Gastrocnemius medialis (tissue), 4 donors: ENCODE measurements at places on chromosomes 4 and X.

DNA sequence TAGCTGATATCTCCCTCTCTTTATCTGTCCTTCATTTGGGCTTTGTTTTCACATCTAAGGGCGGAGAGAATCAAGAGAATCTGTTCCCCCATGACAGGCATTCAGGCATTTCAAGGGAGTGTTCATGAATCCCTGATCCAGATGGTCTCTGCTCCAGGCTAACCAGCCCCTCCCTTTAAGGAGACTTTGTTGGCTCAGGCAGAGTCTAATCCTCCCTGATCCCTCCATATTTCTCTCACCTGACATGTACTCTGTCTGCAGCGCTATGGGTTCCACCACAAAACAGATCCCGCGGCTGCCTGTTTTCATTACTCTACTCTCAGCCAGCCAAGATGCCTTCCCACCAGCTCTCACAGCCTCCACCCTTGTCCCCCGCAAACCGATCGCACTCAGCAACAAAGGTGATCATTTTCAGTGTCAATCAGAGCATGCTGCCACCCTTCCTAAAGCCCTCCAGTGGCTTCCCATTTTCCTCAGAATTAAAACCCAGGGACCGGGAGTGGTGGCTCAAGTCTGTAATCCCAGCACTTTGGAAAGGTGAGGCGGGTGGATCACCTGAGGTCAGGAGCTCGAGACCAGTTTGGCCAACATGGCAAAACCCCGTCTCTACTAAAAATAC is 30.3 kb upstream of the SLC2A9 start:
- no peak for DNase-seq

DNA sequence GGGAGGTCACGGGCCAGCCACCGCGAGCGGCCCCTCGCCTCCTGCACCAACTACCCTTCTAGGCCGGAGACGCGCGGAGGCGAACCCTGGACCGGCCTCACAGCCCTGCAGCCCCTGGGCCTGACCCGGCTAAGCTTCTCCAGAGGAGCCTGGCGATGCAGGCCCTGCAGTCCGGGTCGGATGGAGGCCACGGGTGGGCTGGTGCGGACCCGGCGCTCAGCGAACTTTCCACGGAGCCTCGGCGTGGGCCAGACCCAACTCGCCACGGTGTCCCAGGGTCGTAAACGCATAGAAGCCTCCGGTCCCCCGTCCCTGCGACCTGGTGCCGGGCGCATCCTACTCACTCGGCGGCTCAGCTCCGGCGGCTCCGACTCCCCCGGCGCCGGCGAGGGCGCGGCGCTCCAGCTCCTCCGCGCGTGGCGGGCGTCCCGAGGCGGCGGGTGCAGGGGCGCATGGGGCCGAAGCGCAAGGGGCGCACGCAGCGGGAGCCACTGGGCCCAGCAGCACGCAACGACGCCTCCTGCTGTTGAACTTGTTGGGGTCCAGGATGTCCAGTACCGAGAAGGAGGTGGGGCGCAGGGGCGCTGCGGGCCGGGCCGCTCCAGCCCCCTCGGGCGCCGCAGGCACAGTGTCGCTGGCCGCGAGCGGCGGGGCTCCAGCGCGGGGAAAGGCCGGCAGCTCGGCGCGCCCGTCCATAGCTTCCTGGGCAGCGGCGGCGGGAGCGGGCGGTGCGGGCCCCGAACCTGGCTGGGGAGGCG is 427 bp downstream of the NKX1-1 start:
- no peak for DNase-seq

GRCh38 chr4:53234669-53235068 is 131.2 kb downstream of the SCFD2 start:
- DNase-seq: no peak

- no peak for DNase-seq
These were observed 225.2 kb upstream of the PGRMC2 start for GRCh38 chr4:128512767-128513322.

DNA sequence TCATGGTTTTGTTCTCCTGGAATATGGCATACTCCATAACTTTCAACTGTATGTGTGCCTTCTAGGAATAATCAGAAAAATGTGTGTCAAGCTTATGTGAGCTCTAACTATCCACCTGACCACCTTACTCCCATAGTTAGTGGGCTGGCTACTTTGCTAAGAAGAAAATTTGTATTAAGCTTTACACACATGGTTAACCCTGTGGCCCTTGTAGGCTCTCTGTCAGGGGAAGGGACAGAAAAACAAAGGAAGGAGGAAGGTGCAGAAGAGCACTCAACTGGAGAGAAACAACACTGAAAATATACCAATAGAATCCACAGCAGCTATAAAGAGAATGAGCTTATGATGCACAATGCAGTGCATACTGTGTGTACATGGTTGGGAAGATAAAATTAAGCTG is 84.6 kb downstream of the PPP3CA start:
- DNase-seq: no peak

GRCh38 chrX:53685711-53686110 is 808 bp downstream of the HUWE1 start:
- DNase-seq: no peak

DNA sequence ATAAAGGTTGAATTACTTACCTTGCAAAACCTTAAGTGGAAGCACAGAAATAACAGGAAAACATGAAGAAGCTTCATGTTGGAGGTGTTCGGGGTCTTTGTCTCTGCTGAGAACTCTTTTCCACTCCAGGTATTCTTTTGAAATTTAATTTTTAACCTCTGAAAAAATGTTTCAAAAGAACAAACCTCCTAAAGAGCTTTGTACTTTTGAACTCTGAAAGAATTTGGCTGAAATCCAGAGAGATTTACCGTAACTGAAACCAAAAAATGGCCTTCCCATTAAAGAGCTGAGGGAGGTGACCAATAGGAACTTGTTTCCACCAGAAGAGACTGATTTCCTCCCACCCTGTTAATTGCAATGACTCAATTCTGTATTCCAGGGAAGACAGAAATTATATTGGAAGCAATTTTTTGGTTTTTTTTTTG is at the start of gene CFI:
Gene CFI, minus strand, starts transcription at position 105 of the 425 bp plus-strand sequence. Its CDS starts 28 bp downstream, at position 77.
- DNase-seq: no peak

DNA sequence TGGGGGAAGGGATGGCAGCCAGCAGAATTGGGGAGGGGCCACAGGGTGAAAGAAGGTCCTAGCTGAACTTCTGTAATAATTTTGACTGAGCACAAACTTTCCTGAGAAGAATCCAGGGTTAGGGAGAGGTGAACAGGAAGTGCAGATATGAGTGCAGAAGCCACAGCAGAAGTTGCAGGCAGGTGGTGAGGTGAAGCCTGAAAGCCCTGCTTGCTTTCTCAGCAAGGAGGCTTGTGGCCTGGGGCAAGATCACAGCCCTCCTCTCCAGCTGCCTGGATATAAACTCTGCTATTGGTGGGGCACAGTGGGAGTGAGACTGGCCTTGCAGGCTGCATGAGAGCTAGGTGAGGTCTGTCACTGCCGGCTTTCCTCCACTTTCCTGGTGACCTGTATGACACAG is 44.1 kb upstream of the UPRT start:
- no peak for DNase-seq

DNA sequence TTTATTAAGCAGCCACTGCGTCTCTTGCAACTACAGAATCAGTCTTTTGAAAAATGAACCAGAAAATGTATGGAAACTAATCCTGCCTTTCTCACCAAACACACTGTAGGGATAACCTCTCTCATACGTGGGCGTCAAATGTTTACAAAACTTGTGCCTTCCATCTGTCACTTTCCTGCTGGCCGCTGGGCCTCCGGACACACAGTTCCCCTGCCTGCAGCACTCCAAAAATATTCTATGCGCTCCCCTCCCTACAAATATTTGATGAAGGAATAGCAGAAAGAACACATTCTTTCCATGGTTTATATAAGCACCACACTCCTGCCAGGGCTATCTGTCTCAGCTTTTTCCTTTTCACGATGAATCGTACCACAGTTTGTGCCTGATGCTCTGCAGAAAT is 14.9 kb upstream of the CYTL1 start:
- no peak for DNase-seq

DNA sequence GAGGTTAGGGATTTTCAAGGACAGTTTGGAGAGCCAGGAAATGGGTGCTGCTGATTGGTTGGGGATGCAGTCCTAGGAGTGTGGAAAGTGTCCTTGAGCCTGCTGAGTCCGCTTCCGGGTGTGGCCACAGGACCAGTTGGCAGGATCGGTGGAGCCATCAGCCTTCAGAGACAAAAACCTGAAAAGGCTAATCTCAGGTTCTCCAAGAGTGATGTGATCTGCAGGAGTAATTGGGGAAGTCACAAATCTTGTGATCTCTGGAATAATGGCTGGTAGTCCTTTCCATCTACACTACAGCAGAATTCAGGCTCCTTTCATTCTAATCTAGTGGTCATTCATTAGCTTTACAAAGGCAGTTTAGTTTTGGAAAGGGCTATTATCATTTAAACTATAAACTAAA is 55.9 kb upstream of the BMP2K start:
- no peak for DNase-seq

- DNase-seq: no peak
These were observed 223.7 kb upstream of the FAT4 start for GRCh38 chr4:125091101-125091500.

GRCh38 chr4:148495463-148495862 is 53.2 kb upstream of the NR3C2 start:
- DNase-seq: no peak
